ENCODE measurements at places on chromosomes 5 and 9. TPM values are rescaled to one million over a fixed set of nuclear protein-coding genes. Genes with fewer than 3 reads are reported as not detected.

The DND1 gene
- 6.1 TPM for total RNA-seq

The PCSK1 gene
- total RNA-seq, result 0.22 TPM

The CRB2 gene
- total RNA-seq, result not detected

The CCDC152 gene
- total RNA-seq, result 2.9 TPM

The MPDZ gene
- total RNA-seq, result 70.1 TPM

The FOXD4 gene
- not detected for total RNA-seq

The KIAA1958 gene
- 4.0 TPM for total RNA-seq

The SLC36A3 gene
- total RNA-seq, result not detected

The DBH gene
- total RNA-seq, result 0.22 TPM

The SURF2 gene
- 22.2 TPM for total RNA-seq

The SUB1 gene
- total RNA-seq, result 78.0 TPM

The SLC28A3 gene
- total RNA-seq, result not detected

The STKLD1 gene
- total RNA-seq, result 1.0 TPM

The STPG3 gene
- total RNA-seq, result not detected

The GLRA1 gene
- not detected for total RNA-seq

The OMD gene
- total RNA-seq, result 64.9 TPM

The ZDHHC11 gene
- 3.0 TPM for total RNA-seq

The CER1 gene
- not detected for total RNA-seq

The IFNK gene
- total RNA-seq, result not detected

The PPP2R2B gene
- total RNA-seq, result 9.4 TPM

The GAS1 gene
- total RNA-seq, result 49.2 TPM

The TMOD1 gene
- 30.0 TPM for total RNA-seq

The BTNL9 gene
- 52.7 TPM for total RNA-seq

Data from tibial nerve (tissue), 4 donors.